Stimulated activated CD8-positive, alpha-beta memory T cell treated with anti-CD3 and anti-CD28 coated beads, Interleukin-7, amount 100 ng/mL, for 24 hours (primary cell): ENCODE measurements at places on chromosomes 3 and 15.

- no peak for DNase-seq
Measured at GRCh38 chr15:72604794-72605193, 49.7 kb upstream of the GOLGA6B start.

DNA sequence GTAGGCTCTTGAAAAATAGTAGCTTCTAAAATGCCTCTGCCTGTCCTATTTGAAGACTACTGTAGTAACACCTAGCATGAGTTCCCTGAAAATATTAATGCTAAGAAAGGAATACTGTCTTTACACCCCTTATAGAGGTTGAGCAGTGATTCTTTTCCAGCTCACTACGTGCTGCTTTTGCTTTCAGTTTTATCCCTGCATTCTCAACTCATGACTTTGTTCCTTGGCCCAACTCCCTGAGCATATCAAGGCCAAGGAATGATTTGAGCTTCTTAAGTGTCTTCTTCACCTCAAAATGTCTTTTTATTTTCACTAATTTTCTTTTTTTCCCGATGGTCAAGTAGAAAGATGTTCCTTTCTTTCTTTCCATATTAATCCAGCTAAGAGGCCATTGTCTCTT, 16.5 kb upstream of the P2RY13 start:
- DNase-seq, result no peak

- DNase-seq, result no peak
Measured at GRCh38 chr15:75570126-75570845, 8.8 kb downstream of the PTPN9 start.

DNA sequence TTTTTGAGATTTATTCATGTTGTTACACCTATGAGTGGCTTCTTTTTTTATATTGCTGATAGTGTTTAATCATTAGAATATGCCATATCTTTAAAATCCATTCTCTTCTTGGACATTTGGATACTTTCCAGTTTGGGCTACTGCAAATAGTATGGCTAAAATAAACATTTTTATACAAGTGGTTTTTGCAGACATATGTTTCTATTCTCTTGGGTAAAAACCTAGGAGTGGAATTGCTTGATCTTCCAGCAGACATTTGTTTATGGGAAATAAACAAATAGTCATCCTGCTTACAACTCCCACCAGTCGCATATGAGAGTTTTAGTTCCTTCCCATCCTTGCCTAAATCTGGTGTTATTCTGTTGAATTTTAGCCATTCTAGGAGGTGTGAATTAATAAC, 193.1 kb downstream of the ALCAM start:
- no peak for DNase-seq

- no peak for DNase-seq
Measured at GRCh38 chr15:38541026-38541425, 23.6 kb downstream of the RASGRP1 start.
